CD4-positive, alpha-beta T cell treated with Interleukin-17A for 4 hours (primary cell): ENCODE measurements at places on chromosomes 5 and 9.

GRCh38 chr9:37325778-37326177 is 96.7 kb upstream of the GRHPR start:
- no peak for DNase-seq

GRCh38 chr9:130451509-130452388 is 7.0 kb downstream of the ASS1 start:
- DNase-seq: peak; percentile 8

GRCh38 chr9:16064771-16065170 is 511.9 kb downstream of the CCDC171 start:
- DNase-seq: no peak

DNA sequence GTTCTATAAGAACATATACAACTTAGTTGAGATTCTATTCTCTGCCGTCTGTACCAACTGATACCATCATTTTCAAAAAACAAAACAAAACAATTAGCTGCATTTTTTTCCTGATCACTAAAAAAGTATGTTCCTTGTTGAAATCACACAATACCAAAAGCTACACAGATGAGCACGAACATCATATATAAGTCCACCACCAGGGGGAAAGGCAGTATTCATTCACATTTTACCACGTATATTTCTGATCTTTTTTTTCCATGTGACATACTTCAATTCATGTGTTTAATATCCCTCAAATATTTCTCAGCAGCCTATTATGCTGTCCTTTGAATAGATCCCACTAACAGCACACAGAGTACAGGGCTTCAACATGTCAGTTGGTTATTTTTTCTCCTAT is 40.6 kb downstream of the IRX2 start:
- DNase-seq: no peak

DNA sequence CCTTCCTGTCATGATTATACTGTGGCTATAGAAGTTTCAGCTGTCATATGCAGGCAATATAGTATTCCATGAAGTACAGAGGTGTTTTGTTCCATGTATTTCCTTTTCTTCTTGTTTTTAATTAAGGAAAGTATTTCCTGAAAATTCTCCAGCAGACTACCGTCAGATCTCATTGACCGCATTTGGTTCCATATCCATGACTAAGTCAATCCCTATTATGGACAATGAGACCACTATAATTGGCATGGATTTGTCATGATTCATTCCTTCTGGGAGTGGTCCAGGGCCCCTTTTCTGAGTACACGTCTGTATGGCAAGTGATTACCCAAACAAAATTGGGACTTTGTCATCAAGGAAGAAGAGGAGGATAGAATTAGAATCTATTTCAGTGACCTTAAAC is 283.2 kb upstream of the CLINT1 start:
- DNase-seq: no peak

GRCh38 chr9:6557883-6558616 is 87.5 kb downstream of the GLDC start:
- DNase-seq: no peak

GRCh38 chr9:107559494-107560086 is 70.0 kb upstream of the KLF4 start:
- no peak for DNase-seq

DNA sequence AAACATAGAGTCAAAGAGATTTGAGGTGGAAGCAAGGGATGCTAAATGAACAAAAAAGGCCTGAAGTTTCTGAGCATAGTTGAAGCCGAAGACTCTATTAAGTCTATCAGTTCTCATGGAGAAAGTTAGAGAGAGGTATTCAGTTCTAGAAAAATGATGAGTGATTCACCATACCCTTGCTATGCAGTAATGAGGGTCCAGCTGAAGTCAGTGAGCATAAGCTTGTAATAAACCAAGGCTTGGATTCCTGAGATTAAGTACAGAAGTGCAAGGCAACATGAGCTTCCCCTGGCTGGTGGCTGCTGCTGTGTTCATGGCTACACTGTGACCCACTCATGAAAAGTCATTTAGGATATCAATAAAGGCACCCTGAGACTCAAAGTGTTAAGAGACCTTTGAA is 129.7 kb upstream of the MTAP start:
- DNase-seq: no peak

GRCh38 chr5:134413046-134413445 is 1.4 kb upstream of the CDKN2AIPNL start:
- DNase-seq: no peak

- DNase-seq: no peak
Measured at GRCh38 chr5:154780128-154780527, 25.0 kb downstream of the LARP1 start.

DNA sequence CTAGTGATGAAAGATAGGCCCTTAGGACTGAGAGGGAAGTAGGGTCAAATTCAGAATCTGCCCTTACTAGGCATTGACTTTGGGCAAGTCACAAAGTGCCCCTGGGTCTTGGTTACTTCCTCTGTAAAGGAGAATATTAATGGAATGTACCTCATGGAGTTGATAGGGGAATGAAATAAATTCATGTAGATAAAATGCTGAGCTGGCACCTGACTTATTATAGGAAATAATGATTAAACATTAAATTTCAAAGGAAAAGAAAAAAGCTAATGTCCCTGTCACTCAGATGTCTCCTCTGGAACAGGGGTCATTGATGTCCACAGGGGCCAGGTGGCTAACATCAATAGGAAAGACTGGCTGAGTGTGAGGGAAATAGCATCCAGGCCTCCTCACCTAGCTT is 321.4 kb downstream of the TRIM32 start:
- DNase-seq: no peak

DNA sequence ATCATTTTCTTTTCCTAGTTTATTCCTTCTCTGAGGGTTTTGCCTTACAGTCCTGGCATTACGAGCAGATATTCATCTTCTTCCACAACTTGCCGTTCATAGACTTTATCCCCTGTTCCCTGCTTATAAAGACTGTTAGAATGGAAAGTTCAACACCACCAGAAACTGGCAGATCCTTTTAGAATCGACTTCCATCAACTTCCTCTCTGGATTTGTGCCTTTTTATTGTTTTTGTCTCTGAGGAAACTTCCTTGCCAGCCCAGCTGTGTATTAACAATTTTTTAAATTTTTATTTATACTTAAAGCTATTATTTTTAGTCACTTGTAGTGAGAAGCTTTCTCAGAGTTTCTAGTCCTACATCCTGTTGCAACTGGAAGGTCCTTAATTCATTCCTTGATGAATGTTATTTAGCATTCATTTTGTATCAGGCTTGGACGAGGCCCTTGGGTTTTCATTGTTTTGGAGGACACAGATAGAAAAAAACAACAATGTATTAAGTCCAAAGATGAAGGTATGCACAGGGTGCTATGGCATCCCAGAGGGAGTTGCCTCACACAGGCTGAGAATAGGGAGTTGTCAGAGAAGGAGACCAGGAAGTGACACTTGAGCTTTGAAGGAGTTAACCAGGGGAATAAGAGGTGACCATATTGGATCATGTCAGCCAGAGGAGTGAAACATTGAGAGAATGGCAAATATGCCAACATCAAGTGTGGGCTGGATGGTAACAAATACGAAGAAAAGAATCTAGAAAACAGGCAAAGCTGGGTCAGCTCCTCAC is 81.3 kb downstream of the ADAMTSL1 start:
- DNase-seq: no peak

- no peak for DNase-seq
Measured at GRCh38 chr5:57842364-57843058, 359.9 kb upstream of the ACTBL2 start.

DNA sequence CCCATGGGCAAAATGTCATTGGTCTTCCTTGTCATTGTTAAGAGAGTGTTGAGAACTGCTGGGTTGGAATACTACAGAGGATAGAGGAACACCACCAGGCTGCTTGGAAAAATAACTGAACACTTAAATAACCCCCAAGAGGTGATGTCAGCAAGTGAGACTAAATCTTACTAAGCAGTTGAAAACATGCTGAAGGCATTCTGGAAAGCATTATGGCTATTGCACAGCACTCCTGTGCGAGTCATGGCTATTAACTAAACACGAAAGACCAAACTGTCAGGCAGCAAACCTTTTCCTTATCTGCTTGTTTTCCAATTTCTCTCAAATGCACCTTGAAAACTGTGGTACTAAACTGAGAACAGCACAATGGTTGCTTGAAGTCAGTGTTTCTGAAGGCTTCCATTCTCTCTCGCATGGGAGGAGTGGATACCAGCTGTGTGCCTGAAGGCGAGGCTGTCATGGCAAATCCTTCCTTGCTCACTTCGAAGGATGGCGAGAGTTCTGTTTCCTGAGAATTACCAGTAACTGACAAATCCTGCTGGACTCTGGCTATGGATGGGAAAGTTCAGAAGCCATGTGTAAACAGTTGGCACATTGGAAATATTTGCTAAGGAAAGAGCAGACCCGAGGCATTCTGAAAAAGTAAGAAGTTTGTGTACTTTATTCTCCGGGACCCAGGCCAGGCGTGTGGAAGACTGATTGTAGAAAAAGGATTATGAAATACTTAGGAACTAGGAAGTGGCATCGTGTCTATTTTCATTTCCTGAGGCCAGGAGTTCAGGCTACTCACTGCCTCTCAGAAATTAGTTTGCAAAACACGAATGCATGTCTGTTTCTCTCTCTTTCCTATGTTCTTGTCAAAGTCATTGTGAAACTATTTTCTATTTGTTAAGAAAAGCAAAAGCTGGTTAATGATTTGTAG is 182.1 kb downstream of the DMRT2 start:
- no peak for DNase-seq

DNA sequence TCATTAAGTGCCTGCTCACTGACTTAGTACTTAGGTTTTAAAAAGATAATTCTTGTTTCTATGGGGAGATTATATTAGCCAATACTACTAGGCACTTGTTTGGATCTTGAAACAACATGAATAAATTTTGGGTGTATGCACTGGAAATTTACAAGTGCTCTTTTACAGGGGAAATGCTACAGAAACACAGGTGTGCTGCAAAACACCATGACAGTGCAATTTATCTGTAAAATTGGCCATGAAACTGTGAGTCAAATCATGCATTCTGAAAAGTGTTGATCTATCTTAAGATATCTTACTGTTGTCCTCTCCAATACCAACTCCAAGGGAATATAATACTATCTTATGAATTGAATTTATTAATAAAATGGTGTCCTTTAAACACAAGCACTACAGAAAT is 12.1 kb upstream of the PCDHB1 start:
- no peak for DNase-seq

- no peak for DNase-seq
Measured at GRCh38 chr5:17257705-17258273, 40.4 kb downstream of the BASP1 start.

DNA sequence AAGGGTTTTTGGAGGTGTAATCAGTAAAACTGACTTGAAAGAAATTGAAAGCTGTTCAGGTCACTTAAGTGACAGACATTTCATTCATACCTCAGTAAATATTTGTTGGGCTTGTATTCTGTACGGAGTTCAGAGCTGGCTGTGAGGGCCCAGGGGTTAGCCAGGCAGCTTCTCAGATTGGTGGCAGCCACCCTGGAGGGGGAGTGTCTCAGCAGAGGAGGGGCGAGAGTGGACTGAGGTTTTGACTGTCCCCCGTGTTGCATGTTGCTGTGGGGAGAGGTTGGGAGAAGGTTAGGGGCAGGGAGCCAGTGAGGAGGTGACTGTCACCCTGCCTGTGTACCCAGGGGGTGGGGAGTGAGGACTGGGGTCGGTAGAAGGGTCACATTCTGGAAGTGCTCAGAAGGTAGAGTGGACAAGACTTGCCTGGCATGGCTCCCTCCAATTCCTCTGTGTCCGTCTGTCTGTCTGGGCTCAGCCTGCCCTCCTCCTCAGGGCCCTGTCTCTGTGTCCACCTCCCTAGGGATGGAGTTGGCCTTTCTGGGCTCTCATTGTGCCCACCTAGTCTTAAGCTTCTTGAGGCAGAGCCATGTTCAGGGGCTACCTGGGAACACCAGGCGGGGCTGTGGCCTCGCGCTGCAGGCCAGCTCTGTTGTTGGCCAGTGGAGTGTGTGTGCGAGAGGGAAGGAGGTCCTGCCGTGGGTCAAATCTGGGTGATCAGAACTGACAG is 4.4 kb downstream of the PHF2 start:
- no peak for DNase-seq

- no peak for DNase-seq
Measured at GRCh38 chr9:76453785-76454184, 5.2 kb upstream of the GCNT1 start.

DNA sequence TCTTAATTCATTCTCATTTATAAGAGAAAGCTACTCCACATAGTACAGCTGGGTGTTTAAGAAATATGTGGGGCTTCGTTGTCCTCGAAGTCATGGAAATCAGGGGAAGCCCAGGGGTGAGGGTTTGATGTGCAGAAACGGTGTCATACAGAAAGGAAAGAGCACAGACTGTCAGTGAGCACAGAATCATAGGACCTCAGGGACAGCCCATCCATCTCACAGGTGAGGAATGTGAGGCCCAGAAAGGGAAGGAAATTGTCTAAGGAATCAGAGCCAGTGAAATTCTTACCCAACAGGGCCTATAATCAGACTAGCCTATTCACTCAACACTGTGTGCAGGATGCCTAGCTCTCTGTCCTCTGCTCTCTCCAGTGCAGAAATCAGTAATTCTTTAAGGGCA is 535.6 kb downstream of the SPOCK1 start:
- no peak for DNase-seq

DNA sequence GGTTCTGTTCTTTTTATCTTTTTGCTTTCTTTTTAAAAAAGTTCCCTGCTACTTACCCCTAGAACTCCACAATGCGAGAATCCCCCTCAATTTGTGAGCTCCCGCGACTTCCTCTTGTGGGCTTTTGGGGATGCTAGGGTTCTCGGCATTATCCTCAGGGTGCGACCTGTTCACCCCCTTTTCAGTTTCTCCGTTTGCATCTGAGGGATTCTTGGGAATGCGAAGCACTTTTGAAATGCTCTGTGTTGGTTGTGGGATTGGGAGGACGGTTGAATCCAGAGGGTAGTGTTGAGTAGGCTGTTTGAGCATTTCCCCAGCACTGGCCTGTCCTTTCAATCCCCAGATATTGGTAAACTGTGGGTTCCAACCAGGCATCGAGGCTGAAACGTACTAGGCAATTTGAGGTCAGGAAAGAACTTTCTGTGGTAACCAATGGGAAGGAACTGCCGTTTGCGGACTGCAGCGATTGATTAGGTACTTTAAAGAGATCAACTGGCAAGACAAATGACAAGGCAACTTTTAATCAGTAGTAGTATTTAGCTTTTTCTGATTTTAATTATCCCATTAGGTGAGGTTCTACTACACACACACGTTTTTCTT is 415 bp downstream of the XRCC4 start:
- DNase-seq: no peak

- no peak for DNase-seq
Measured at GRCh38 chr9:98288881-98289280, 33.4 kb upstream of the TBC1D2 start.

DNA sequence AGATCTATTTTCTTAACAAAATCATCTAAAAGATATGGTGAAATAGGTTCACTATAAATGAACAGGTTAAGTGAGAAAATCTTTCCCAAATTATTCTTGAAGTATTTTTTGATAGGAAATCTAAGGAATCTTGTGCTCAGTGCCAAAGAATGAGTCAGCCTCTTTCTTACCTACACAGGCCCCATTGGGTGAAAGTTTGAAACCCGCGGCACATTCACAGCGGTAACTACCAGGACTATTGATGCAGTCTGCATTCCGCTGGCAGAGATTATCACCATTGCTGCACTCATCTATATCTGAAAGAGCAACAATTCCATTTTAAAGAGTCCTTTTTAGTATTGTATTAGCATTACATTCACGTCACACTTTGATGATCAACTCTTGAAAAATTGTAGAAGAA is 221.8 kb downstream of the SLC12A2 start:
- no peak for DNase-seq

GRCh38 chr5:61534481-61535267 is 202.6 kb downstream of the ZSWIM6 start:
- DNase-seq: no peak

- DNase-seq: peak; percentile 18
Measured at GRCh38 chr9:98010445-98010844, 27.3 kb downstream of the ANP32B start.
